Osteoblast (primary cell): ENCODE measurements at places on chromosomes 4 and X.

- no peak for DNase-seq
These were observed 28.4 kb downstream of the DDX60L start for GRCh38 chr4:168451744-168452390.

DNA sequence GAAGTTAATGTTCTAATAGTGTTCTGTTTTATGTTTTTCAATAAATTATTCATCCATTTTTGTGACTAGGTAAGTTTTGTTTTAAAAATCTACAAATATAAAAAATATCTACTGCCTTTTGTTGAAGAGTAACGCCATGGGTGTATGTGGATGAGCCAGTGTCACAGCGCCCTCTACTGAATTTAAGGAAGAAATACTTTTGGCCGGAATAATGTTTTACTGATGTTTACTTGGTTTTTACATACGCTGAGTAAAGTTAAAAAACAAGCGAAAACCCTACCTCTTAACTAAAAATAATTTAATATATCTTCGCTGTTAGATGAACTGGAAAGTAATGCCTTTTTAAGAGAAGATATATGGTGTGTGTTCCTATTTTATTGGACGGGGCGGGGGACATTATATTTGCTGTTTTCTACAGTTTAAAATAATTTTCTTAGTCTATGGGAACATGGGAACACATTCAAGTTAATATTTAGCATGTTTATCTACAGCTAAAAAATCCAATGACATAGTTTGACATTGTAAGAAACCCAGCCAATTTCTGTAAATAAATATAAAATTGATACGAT lies 86.1 kb downstream of the CPE start:
- peak; percentile 64 for DNase-seq

DNA sequence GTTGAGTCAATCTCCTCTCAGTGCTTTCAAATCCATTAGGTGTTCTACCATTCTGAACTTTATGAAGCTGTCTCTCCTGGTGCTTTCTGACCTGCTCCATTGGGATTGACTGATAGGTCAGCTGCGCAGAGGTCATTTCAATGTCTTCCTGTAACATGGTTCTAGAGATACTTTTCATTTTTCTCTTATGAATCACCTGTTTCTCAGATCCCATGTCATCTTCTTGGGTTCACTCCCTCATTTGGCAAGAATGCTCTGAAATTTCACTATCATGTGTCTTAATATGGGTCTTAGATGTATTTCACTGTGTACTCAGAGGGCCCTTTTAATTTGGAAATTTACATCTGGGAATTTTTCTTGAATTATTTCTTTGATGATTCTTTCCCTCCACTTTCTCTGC lies 13.8 kb upstream of the PGM2 start:
- peak; percentile 84 for DNase-seq

- no peak for DNase-seq
These were observed 524 bp upstream of the RPS3A start for GRCh38 chr4:151098979-151099228.

DNA sequence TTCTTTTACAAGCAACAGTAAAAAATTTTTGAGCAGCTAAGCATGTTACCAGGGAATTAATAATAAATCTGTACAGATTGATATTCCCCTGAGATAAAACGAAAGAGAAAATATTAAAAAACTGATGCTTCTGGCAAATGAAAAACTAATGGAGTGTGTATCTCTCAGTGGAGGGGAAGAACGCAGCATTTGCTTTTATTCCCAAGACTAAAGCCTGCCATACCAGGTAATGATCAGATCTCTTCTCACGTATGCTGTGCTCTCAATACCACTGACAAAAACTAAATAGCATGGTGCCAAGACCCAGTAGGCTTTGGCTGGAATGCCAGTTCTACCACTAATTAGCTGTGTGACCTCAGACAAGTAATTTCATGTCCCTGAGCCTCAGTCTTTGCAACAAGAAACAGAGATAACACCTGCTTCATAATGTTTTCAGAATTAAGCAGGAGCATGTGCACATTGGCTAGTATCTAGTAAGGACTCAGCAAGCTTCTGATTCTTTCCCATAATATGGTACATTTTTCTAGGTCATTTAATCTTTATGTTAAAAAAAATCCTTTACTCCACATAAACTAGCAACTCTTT lies 179.6 kb downstream of the CENPC start:
- peak; percentile 23 for DNase-seq

DNA sequence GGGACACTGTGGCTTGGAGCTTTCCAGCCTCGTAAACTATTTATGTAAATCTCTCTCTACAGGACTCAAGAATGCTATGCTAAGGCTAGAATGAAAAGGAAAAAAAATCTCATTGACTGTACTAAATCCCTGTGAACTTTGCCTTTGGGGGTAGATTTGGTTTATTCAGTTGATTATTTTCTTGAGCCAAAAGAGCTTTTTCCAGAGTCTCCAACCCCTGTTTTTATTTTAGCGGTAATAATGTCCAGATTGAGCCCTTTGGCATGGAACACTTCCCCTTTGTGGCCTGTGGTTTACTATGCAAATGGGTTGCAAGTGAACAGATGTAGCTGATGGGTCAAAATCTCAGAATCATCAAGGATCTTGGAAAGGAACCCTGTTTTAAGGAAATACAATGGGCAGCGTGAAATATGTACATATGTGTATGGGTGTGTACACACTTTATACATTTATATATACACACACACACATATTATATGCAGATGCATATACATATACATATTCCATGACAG lies 72.9 kb downstream of the FAM9B start:
- no peak for DNase-seq

- no peak for DNase-seq
These were observed 95.5 kb upstream of the CPEB2 start for GRCh38 chr4:14906805-14907204.

DNA sequence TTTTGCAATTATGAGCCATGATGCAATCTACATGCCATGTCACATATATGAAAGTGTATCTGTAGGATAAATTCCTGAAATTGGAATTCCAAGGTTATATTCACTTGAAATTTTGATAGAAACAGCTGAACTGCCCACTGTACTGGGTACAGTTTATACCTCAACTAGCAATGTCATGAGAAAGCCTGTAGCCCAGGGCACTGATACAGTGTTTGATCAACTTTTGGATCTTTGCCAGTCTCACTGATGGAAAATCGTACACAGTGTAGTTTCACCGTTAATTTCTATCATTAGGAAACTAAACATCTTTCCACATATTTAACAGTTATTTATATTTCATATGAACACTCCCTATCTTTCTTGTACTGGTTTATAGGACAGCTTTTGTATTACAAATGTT lies 34.2 kb downstream of the TAPT1 start:
- no peak for DNase-seq

- peak; percentile 69 for DNase-seq
These were observed 7.5 kb downstream of the YY2 start for GRCh38 chrX:21863241-21863640.

- DNase-seq: no peak
These were observed 73.7 kb upstream of the STIM2 start for GRCh38 chr4:26786916-26787315.

DNA sequence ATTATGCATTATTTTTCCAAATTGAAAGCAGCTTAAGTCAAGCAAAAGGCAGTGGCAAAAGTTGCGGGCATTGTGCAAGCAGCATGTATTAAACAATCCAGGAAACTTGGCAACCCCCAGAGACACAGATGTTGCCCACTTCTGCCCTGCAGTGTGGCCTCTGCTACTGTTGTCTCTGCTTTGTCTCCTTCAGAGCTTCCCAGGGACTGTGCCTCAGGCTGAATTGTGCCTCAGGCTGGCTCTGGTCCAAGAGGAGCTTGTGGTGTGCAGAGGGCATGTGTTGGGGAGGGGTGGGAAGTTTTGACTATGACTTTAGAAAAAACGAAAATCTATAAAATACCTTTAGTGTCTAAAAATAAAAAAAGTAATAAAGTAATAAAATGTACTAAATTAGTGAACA lies 201.4 kb downstream of the CCSER1 start:
- no peak for DNase-seq

DNA sequence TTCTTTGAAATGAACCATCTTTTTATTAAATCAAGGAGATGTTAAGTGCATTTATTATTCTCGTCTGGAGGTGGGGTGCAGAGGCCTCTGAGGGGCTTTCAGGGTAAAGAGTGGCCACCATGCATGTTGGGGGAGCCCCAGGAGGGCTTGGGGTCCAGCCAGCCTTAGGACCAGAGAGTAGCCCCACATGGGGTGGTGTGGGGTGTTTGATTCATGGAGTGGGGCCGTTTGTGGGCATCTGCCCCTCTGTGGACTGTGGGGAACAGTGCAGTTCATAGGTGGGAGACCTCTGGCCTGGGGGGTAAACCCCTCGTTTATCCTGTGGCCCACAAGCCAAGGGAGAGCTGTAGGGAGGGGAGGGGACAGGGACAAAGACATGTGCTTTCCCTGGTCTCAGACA lies 26.9 kb downstream of the HTRA3 start:
- no peak for DNase-seq

GRCh38 chrX:84047339-84047738 lies 140.7 kb downstream of the RPS6KA6 start:
- DNase-seq: no peak

DNA sequence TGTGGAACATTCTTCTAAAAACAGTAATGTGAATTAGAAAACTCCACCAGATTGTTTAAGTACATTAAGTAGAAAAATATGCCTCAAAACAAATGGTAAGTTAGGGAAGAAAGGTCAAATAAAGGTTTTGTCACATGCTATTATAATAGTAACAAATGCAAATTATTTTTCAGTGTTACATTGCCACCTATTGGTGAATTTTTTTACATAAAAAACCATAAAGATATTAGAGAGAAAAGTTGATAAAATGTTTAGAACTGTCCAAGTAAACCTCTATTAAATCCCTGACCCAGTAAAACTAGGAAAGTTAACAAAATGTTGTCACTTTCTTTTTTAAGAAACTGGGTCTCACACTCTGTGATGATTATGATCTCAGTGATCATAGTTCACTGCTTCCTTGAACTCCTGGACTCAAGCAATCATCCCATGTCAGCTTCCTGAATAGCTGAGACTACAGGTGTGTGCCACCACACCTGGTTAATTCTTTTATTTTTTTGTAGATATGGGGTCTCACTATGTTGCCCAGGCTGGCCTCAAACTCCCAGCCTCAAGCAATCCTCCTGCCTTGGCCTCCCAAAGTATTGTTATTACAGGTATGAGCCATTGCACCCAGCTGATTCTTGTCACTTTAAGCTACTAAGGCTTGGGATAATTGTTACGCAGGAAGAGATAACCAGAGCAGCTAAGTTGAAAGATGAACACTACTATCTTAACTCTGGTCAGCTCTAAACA lies 157.6 kb downstream of the ATRX start:
- no peak for DNase-seq

DNA sequence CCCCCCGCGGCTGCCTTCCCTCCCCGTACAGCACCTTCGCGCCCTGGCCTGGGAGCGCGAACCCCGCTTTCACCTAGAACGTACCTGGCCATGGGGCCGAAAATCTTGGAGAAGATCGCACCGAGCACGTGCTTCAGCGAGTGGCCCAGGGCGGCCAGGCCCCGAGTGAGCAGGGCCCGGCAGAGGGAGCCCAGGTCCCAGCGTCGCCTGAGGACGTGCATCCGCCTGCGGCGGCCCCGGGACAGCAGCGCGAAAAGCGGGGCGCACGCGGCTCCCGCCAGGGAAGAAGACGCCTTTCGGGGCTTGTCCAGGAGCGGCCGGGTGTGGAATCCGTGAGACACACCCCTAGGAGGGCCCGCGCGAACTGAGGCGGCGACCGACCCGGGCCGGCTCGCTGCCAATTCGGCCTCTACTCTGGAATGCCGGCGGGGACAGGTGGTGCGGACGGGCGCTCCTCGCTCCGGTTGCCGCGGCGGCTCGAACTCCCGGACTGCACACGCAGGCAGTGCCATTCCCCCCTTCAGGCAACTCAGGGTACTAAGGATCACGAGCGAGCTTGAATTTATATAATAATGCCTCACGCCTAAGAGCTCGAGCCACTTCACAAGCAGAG lies at the start of gene HS6ST2:
Gene HS6ST2, minus strand, starts transcription at position 539 of the 613 bp plus-strand sequence.
- DNase-seq: peak; percentile 77

DNA sequence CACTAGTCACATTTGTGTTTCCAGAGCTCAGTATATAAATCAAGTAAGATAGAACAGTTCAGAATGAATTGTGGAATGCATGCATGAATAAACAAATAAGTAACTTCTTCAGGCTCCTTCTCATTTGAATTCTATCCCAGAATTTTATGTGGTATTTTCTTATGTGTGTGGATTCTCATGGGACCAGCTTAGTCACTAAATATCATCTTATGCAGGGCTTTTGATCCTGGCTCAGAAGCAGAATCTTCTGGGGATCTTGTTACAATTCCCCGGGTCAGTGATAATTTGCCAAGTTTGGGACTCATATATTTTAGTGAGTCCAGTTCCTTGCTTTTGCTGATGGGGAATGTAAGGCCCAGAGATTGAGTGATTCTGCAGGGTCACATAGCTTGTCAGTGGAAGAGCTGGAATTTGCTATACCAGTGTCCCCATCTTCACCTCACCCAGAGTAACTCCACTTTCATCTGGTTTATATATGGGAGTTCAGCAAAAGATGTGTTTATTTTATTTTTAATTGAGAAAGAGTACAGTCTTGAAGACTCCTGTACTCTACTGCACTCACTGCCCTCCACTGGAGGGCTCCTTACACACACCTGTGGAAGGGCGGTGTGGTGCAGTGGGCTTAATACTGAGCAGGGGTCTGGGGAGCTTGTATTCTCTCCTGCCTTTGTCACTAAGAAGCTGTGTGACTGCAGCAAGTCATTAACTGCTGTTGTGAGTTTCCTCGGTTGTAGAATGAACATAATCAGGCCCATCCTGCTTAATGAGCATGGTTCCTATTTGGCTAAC lies 198.2 kb upstream of the CXorf66 start:
- DNase-seq: no peak

- no peak for DNase-seq
These were observed 118.8 kb downstream of the PDLIM5 start for GRCh38 chr4:94570558-94570957.

DNA sequence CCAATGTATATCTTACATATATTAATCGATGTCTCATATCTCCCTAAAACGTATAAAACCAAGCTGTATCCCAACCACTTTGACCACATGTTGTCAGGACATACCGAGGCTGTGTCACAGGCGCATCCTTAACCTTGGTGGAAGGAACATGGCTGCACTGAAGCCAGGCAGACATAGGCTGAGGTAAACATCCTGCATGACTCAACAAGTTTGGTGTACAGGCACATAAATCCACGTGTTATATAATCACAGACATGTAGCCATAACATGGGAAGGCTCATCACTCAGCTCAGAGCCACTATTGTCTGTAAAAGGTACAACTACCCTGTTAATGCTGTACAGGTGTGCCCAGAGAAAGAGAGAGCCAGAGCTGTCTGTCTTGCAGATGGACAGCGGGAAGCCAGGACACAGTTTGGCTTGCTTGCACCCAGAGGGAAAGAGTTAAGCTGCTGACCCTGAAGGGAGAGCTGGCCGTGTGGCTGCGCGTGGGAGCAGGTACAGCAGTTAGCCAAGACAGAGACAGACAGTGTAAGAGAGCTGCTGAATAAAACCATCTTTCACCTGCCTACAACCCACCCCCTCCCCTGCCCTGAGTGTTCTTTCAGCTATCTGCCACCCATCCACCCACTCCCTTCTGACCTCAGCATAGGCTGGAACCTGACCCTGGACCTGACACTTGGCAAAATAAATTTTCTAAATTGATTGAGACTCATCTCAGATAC lies 22.3 kb upstream of the ZBTB33 start:
- DNase-seq: no peak
